GF-D8 (cell line): ENCODE measurements at places on chromosomes 13 and 19.
A peak's percentile ranks its signal among the peaks of the same experiment; 100 is the strongest.

- no peak for DNase-seq
These were observed 597.8 kb upstream of the SLC10A2 start for GRCh38 chr13:103663996-103664395.

DNA sequence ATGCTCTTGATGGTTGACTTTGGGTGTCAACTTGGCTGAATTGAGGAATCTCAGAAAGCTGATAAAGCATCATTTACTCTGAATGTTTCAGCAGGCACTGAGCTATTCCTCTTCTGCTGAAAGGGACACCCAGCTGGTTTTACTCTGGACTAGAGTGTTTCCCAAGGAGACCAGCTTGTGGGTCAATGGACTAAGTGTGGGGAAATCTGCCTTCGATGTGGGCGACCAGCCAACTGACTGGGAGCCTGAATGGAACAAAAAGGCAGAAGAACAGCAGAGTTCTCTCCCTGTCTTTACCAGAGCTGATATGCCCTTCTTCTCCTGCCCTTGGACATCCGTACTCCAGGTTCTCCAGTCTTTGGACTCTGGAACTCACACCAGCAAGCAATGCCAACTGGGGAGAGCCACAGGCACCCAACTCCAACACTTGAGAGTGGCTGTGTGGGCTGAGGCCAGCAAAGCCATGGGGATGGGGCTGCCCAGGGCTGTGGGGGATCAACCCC lies 32.2 kb downstream of the MRPL57 start:
- DNase-seq: no peak

DNA sequence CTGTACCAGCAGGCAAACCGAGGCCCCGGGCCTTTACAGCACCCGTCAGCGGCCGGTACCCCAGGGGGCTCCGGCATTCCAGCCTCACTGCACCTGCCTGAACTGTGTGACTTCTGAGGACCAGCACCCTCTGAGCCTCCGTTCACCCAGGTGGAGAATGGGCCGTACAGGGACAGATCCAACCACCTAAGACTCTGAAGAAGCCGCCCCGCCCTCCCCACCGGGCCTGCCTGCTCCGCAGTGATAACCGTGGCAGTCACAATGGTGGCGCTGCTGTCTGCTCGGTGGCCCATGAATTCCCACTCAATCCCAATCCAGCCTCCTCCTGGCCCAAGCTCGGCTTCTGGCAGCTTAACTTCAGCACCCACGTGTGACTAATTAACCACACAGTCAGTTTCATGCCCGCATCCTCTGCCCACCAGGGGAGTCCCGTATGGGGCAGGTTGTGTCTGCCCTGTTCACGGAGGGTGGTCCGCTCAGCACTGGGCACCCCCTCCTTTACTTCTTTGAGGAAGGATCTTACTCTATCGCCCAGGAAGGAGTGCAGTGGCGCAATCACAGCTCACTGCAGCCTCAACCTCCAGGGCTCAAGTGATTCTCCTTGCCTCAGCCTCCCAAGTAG lies 3.4 kb downstream of the TCF3 start:
- no peak for DNase-seq

GRCh38 chr13:40484974-40485373 lies 181.5 kb downstream of the FOXO1 start:
- no peak for DNase-seq

GRCh38 chr19:57515255-57515654 lies 11.9 kb upstream of the ZNF549 start:
- no peak for DNase-seq

DNA sequence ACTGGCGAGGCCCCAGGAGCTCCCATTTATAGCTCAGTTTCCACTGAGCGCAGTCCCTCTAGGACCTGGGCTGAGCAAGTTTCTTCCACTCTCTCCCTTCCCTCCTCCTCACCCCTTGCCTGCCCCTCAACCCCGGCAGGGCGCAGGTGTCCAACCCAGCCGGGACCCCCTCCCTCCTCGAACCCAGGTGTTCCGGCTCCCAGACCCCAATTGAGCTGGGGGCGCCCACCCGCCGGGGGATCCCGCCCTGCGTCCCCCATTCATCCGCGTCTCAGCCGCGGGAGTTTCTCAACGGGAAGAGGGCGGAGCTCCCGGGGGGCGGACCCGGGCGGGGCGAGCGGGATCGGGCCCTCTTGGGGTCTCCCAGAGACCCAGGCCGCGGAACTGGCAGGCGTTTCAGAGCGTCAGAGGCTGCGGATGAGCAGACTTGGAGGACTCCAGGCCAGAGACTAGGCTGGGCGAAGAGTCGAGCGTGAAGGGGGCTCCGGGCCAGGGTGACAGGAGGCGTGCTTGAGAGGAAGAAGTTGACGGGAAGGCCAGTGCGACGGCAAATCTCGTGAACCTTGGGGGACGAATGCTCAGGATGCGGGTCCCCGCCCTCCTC lies at the start of gene KIRREL2:
KIRREL2 (plus strand) TSS at position 366 of the 604 bp plus-strand sequence; CDS start at position 575, 209 bp downstream.
- no peak for DNase-seq

DNA sequence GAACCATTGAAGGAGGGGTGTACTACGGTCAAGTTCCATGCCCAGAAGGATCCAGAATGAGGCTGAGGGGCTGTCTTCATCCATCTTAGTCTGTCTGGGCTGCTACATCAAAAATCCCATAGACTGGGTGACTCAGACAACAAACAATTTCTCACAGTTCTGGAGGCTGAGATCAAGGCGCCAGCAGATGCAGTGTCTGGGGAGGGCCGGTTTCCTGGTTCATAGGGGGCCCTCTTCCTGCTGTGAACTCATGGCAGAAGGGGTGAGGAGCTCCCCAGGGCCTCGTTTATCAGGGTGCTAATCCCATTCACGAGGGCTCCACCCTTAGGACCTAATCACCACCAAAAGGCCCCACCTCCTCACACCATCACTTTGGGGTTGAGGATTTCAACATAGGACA lies 14.7 kb upstream of the KCTD15 start:
- DNase-seq: no peak

GRCh38 chr13:79786176-79786575 lies 305.2 kb downstream of the NDFIP2 start:
- DNase-seq: no peak

- no peak for DNase-seq
These were observed 18.4 kb downstream of the CYTH2 start for GRCh38 chr19:48487544-48487943.

DNA sequence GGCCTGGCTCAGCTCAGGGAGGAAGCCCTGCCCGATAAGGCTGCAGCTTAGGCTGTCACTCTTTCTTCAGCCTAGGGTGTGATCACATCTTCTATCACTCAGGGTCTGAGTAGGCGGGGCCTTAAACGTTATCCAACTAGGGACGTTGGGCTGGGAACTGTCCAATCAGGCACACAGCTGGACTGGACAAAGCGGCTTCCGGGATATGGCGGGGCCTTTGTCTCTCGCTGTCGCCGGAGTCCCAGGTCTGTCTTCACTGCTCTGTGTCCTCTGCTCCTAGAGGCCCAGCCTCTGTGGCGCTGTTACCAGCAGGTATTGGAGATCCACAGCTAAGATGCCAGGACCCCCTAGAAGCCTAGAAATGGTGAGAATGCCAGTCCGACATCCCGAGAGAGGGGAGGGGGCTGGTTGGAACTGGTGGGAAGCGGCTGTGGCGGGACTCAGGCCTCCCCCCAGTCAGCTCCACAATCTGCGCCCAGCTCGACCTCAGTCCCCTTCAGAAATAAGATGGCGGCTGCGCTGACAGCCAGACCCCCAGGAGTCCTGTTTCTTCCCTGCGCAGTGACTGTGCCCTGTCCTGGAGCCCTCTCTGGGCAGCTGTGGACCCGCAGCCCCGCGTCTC lies at the start of gene ZNF254:
ZNF254 (plus strand) TSS at position 214 of the 622 bp plus-strand sequence; CDS start at position 335, 121 bp downstream.
- peak; percentile 88 for DNase-seq

- peak; percentile 23 for DNase-seq
These were observed 8.2 kb downstream of the NFIC start for GRCh38 chr19:3374369-3375112.

- no peak for DNase-seq
These were observed 12.4 kb downstream of the ZNF780A start for GRCh38 chr19:40078377-40078776.

DNA sequence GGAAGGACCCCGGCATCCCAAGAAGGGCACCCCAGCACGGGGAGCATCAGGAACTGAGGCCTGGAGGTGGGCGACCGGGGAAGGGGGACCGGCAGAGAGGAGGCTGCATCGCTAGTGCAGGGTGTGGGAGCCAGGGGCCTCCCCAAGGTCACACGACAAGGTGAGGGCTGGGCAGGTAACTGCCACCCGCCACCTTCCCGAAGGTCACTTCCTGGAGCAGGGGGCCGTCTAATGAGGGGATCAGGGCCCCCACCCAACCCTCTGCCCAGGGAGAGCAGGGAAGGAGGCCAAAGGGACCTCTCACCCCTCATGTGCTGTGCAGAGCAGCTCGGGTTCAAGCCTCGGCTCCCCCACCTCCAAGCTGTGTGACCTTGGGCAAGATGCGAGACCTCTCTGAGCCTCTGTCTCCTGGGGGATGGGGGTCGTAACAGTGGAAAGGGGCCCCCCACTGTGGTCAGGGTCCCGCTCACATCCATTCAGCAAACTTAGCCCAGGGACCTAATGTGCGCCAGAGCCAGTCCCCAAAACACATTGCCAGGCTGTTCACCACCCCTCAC lies 6.0 kb downstream of the ZBTB7A start:
- no peak for DNase-seq

DNA sequence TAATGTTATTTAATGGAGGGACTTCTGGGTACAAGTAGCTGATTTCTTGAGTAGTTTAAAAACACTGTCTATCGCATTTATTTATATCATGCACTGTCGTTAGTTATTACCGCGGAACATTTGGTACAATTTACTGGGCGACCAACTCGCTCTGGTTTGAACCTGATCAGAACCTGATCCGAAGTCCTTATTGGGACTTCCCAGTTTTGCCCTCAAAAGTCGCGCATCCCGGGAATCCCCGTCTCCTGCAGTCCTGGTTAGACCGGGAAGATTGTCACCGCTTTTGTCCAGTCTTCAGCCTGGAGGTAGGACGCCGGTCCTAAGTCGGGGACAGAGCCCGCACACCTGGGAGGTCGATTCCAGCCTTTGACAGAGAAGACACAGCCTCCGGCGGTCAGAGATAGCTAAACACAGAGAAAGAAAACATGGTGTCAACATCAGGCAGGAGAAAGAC lies 694 bp downstream of the CLN5 start:
- no peak for DNase-seq

- no peak for DNase-seq
These were observed 7.4 kb upstream of the SPRY2 start for GRCh38 chr13:80348314-80348713.

DNA sequence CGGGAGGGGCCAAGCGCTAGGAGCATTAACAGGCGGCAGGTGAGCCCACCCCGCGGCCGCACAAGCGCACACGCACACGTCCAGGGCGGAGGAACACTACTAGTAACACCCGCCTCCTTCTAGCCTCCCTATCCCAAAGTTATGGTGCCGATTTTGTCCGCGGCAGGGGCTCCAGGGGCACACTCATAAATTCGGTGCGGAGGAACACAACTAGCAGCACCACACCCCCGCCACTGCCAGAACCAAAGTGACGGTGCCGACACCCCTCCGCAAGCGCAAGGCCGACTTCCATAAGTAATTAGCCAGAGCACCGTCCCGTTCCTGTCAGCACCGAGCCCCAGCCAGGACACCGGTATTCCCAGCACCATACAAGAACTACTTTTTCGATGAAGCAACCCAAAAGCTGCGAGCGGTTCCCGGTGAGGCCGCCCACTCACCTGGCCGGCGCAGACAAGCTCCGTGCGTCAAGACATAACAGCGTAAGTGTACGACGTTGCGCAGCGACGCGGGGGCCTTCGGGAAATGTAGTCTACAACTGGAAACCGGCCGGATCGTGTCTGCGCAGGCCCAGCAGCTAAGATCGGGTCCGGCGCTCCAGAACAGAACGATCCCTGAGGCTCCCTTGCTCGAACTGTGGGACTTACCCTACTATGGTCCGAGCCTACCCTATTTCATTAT lies at the start of the genes ZNF540 and ZNF571:
ZNF540 (plus strand) TSS at position 573 of the 678 bp plus-strand sequence. CDS start 3,572 bp downstream, outside the sequence.
ZNF571 (minus strand) TSS at position 489 of the 678 bp plus-strand sequence. CDS start 8,116 bp downstream, outside the sequence.
- DNase-seq: peak; percentile 65

DNA sequence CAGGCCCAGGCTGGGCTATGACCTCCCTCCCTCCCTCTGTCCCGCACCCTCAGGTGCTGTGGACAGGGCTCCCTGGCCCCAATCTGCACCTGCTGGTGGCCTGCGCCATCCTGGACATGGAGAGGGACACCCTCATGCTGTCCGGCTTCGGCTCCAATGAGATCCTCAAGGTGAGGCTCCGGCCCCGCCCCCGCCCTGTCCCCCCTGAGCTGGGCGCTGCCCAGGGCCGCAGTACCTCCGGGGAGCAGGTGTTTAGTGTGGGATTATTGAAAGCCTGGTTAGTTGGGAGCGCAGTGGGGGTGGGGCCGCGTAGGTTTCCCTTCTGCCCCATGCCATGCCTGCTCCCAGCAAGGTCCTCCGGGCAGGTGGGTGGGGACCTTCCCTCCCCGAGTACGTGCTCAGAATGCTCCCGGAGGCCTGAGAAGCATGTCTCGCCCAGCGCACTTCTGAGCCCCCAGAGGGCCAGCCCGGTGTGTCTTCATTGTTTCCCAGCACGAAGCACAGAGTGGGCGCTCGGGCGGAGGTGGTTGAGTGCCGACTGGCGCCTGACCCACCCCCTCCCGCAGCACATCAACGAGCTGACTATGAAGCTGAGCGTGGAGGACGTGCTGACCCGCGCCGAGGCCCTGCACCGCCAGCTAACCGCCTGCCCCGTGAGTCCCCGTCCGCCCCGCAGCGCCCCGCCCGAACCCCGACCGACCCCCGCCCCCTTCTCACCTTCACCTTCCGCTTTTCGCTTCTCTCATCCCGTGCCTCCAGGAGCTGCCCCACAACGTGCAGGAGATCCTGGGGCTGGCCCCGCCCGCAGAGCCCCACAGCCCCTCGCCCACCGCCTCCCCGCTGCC lies 8.8 kb downstream of the IL4I1 start:
- DNase-seq: no peak

DNA sequence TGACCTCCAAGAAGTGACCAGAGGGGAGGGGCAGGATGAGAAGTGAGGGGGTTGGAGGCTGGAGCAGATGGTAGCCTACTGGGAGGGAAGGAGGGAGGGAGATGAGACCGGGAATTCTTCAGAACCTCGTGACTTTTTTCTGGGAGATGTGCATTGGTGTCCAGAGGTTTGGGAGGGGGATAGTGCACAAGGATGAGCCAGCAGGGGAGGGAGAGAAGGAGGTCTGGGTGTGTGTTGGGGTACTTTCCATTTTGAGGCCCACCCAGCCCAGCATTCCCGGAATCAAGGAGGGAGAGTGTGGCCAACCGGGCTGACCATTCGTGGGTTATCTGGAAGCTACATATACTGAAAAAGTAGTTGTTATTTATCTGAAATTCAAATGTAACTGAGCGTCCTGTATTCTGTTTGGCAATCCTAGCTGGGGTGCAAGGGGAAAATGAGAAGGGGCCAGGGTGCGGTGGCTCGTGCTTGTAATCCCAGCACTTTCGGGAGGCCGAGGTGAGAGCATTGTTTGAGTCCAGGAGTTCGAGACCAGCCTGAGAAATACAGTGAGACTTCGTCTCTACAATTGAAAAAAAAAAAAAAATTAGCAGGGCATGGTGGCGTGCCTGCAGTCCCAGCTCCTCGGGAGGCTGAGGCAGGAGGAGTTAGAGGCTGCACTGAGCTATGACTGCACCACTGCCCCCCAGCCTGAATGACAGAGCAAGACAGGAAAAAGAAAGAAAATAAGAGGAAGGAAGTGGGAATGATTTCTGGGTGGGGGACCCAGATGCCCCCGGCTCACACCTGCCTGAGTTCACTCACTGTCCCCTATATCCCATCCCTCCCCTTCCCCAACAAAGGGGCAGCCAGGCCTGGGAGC lies 4.4 kb upstream of the C3 start:
- no peak for DNase-seq

- DNase-seq: peak; percentile 23
These were observed 2.5 kb upstream of the ZNF121 start for GRCh38 chr19:9586764-9587163.

GRCh38 chr13:26502826-26503225 lies 54.7 kb upstream of the WASF3 start:
- no peak for DNase-seq

- no peak for DNase-seq
These were observed 27.7 kb downstream of the PIP5K1C start for GRCh38 chr19:3672575-3672948.
